Stimulated activated CD8-positive, alpha-beta memory T cell treated with anti-CD3 and anti-CD28 coated beads, Interleukin-2, amount 100 ng/mL, for 1 hour (primary cell): ENCODE measurements at places on chromosomes 4 and X.

DNA sequence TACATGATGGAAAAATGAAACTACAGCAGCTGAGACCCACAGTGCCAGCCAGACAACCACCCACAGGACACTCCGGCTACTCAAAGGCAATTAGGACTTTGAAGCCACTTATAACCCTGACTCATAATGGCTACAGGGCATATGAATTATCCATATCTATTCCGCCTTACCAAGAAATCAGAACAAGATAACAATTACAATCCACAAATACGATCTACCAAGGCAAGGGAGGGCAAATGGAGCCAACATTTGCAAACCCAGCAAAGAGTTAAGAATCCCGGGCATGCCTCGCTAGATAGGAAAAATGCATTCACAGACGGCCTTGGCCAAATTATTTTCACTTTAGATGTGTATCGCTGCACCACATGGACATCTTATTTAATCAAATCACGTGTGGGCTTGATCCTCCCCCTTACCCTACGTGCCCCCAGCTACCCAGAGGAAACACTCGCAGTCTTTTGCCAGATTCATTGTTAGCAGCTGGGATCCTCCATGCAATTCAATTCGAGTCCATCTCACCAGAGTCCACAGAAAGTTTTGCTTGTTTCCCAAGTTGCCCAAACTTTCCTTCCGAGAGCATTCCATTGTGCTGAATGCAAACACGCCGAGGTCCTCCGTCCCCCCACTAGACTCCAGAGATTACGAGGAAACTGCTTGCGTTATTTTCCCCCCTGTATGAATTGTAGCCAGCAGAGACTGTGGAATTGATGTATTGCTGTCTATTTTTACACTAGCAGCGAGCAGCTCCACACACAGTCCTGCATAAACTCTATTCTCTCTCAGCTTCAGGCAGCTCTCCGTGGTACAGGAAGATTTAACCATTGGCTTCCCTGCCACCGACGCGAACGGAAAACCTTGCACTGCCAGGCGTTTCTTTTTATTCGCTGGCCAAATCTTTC, 1.2 kb downstream of the PPARGC1A start:
- no peak for DNase-seq

GRCh38 chr4:123250843-123251242, 145.8 kb upstream of the SPRY1 start:
- no peak for DNase-seq

- DNase-seq = peak; percentile 13
Observed at GRCh38 chr4:109816082-109816442, 500 bp downstream of the GAR1 start.

- no peak for DNase-seq
Observed at GRCh38 chr4:14096396-14096965, 469.0 kb upstream of the BOD1L1 start.

GRCh38 chr4:19358015-19358414, 893.7 kb upstream of the SLIT2 start:
- no peak for DNase-seq

GRCh38 chr4:152690706-152691651, 11.2 kb upstream of the TMEM154 start:
- no peak for DNase-seq
